ENCODE measurements at places on chromosomes 5 and 9. TPM values are rescaled to one million over a fixed set of nuclear protein-coding genes. Genes with fewer than 3 reads are reported as not detected.

DNA sequence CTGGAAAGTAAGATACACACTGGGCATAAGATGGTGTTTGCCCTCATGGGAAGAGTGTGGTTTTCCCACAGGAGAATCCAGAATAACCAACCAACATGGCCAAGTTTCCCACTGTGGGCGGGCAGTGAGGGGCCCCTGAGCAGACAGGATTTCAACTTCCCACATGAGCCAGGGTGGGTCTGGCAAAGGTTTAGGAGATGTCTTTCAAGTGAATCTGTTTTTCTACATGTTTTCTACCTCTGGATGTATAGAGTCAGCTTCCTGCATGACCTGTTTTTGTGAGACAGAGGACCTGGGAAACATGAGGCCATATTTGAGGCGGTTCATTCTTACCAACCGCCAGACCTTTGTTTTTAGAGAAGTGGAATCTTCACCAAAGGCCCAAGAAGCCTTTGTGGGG lies 100.5 kb downstream of the TLE4 start:
- no peak overlapping the region for H3K4me3 ChIP-seq
- H3K36me3 ChIP-seq, result no peaks in the 10 kb centered on the region
- no peak overlapping the region for H3K27ac ChIP-seq

DNA sequence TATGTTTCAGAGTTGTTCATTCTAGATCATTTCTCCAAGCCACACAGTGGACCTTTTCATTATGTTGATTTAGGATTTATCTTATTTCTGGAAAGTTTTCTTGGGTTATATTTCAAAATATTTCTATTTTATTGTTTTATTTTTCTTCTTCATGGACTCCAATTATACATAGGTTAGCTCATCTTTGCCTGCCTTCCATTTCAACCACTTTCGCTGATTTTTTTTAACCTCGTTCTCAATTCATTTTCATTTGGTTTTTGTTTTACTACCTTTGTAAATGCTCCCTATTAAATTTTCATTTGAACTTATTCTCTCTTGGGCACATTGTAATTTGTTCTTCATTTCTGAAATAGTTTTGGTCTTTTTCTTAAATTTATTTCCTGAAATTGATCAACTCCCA lies 169.0 kb upstream of the PITX1 start:
- no peaks in the 10 kb centered on the region for H3K36me3 ChIP-seq
- no peak overlapping the region for H3K27ac ChIP-seq
- H3K4me1 ChIP-seq, result no peaks in the 10 kb centered on the region
- H3K4me3 ChIP-seq, result no peak overlapping the region
- no peaks in the 10 kb centered on the region for H3K27me3 ChIP-seq
- DNase-seq, result no peak

Gene FAXDC2
- total RNA-seq, result 81.7 TPM

- no peak overlapping the region for H3K27ac ChIP-seq
- no peaks in the 10 kb centered on the region for H3K4me1 ChIP-seq
- peaks cover 3% of the 10 kb centered on the region for H3K27me3 ChIP-seq
- no peak overlapping the region for H3K4me3 ChIP-seq
These were observed 98.1 kb downstream of the PAX5 start for GRCh38 chr9:36935768-36936497.

- no peaks in the 10 kb centered on the region for H3K36me3 ChIP-seq
- no peaks in the 10 kb centered on the region for H3K4me1 ChIP-seq
- DNase-seq, result no peak
- no peak overlapping the region for H3K27ac ChIP-seq
These were observed 25.2 kb downstream of the GFI1B start for GRCh38 chr9:133003671-133004090.

Gene SPATA31A5
- not detected for total RNA-seq

GRCh38 chr5:671459-672328 lies 21.5 kb downstream of the TPPP start:
- no peak overlapping the region for H3K27ac ChIP-seq
- H3K27me3 ChIP-seq, result peaks cover 7% of the 10 kb centered on the region
- H3K36me3 ChIP-seq, result no peaks in the 10 kb centered on the region
- peaks cover 16% of the 10 kb centered on the region for H3K4me1 ChIP-seq
- peak; percentile 51 for DNase-seq

Gene F2RL2
- total RNA-seq, result not detected

Gene OGN
- total RNA-seq, result 24.4 TPM

DNA sequence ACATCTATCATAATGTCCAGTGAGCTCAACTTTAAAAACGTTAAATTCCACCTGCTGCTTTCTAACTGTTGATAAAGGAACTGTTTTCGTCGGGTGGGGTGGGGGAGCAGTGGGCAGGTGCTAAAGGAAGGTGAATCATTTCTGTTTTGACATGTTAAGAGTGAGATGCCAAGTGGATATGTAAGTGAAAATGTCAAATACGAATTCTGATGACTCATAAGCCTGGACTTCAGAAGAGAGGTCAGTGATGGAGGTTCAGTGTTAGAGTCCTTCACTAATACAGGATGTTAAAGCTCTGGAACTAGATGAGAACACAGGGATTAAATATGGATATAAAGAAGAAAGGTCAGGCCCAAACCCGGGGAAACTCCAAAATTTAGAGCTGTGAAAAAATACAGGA lies 617.9 kb upstream of the CTNND2 start:
- no peak for DNase-seq
- H3K4me1 ChIP-seq, result no peaks in the 10 kb centered on the region
- no peak overlapping the region for H3K4me3 ChIP-seq
- no peak overlapping the region for H3K27ac ChIP-seq
- no peaks in the 10 kb centered on the region for H3K36me3 ChIP-seq

DNA sequence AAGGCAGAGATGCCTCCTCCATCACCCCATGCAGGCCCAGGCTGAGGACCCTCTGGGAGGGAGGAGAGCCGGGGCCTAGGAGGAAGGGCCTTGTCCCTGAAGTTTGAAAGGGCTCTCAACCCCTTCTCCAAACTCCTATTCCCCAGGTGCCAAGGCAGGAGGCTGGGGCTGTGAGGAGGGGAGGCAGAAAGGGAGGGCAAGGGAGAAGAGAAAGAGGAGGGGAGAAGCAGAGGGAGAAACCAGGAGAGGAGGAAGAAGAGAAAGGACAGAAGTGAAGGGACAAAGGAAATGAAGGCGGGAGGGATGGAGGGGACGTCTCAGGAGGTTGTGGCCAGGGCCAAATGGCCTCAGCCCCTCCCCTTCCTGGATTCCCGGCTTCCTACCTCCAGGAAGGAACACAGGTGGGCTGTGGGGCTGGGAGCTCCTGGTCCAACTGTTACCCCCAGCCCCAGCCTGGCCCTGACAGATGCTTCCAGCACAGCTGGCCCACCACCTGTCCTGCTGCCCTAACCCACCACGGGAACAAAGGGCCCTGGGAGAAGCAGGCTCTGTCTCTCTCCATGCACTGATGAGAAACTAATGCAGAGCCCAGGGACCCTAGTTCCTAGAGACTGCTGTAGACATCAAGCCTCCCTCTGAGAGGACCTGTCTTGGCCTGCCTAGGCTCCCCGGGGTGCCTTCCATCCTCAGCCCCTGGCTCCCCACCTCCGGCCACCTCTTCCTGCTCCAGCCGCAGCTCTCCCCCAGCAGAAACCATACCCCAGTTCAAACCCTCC lies 3.5 kb downstream of the DBN1 start:
- DNase-seq, result no peak
- H3K27ac ChIP-seq, result no peak overlapping the region
- peaks cover 10% of the 10 kb centered on the region for H3K4me1 ChIP-seq
- H3K36me3 ChIP-seq, result no peaks in the 10 kb centered on the region
- H3K4me3 ChIP-seq, result no peak overlapping the region

GRCh38 chr9:87102126-87102525 lies 154.8 kb upstream of the GAS1 start:
- no peaks in the 10 kb centered on the region for H3K36me3 ChIP-seq
- DNase-seq, result no peak
- no peaks in the 10 kb centered on the region for H3K4me1 ChIP-seq
- no peaks in the 10 kb centered on the region for H3K27me3 ChIP-seq
- no peak overlapping the region for H3K27ac ChIP-seq
- no peak overlapping the region for H3K4me3 ChIP-seq

Gene ANKRD20A1
- total RNA-seq, result 1.0 TPM

- no peak for DNase-seq
- no peaks in the 10 kb centered on the region for H3K36me3 ChIP-seq
- no peaks in the 10 kb centered on the region for H3K27me3 ChIP-seq
- H3K4me3 ChIP-seq, result no peak overlapping the region
- H3K4me1 ChIP-seq, result no peaks in the 10 kb centered on the region
These were observed 53.9 kb downstream of the TRIO start for GRCh38 chr5:14197056-14197455.

DNA sequence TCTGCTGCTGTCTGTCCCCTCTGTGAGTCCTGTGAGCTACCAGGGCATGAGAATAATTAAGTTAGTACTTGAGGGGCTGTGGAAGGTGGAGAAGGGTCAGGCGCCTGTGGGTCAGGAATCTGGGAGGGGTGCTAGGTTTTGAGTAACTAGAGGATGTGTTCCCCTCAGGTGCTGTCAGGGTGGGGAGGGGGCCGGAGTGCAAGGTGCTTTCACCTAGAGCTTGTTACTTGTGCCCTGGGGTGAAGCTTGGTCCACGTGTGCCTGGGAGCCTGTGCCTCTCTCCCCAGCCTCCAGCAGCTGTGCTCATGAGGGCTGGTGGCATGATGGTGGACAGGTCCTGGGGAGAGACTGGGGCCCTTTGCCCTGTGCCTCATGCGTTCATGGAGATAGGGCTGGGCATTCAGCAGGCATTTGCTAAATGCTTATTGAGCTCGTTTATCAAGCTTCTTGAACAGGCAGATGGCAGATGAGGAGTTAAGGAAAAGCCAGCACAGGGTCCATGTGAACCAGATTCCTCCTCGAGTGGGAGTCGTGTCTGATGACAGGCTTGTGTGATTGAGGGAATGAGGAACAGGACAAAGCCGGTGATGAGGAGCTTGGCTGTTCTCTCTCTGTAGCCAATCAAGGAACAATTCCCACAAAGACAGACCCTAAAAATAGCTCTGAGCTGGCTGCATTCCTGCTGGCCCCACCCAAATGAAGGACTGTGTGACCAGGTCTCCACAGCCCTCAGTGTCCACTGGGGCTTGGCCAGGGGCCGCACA lies 40.9 kb downstream of the CACNA1B start:
- no peak for DNase-seq
- no peaks in the 10 kb centered on the region for H3K4me1 ChIP-seq
- no peak overlapping the region for H3K4me3 ChIP-seq
- no peak overlapping the region for H3K27ac ChIP-seq

Gene MCC
- 41.5 TPM for total RNA-seq

- no peak overlapping the region for H3K27ac ChIP-seq
- no peak overlapping the region for H3K4me3 ChIP-seq
- H3K27me3 ChIP-seq, result no peaks in the 10 kb centered on the region
- H3K4me1 ChIP-seq, result no peaks in the 10 kb centered on the region
- no peaks in the 10 kb centered on the region for H3K36me3 ChIP-seq
- no peak for DNase-seq
These were observed 471.8 kb upstream of the BRINP1 start for GRCh38 chr9:119841016-119841415.

DNA sequence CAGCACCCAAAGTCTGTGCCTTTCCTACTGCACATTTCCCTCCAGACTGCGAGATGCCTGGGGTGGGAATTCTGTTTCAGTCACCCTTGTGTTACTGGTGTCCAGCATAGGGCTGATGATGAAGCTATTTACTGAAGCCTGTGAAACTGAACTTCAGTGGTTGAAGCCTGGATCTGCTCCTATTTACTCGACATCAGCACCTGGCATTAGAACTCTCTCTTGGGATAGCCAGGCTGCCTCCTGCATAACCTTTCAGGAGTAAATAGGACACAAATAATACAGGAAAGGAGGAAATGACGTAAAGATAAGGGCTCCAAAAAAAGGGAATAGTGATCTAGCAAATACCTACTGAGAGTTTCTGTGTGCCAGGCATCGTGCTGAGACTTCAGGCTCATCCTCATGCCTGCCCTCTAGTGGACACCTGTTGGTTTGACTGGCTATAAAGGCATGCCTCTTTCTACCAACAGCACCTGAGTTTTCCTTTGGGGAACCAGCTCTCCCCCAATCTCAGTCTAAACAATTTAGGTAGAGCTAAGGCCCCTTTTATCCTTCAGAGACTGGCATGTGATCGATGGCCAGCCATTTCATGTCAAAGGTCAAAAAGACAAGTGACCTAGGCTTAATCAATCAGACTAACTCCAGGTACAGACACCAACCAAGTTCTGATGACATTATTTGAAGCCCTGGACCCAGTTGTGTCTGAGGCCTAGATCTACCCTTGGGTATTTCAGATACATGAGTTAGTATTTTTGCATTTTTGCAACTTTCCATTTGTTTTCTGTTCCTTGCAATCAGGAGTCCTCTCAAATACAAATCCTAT lies 192.1 kb upstream of the TRIM32 start:
- no peaks in the 10 kb centered on the region for H3K27me3 ChIP-seq
- H3K4me3 ChIP-seq, result no peak overlapping the region
- no peaks in the 10 kb centered on the region for H3K4me1 ChIP-seq
- no peaks in the 10 kb centered on the region for H3K36me3 ChIP-seq
- H3K27ac ChIP-seq, result no peak overlapping the region

- DNase-seq, result no peak
- H3K36me3 ChIP-seq, result no peaks in the 10 kb centered on the region
- H3K4me3 ChIP-seq, result no peak overlapping the region
- H3K27ac ChIP-seq, result no peak overlapping the region
These were observed 89.9 kb upstream of the FSD1L start for GRCh38 chr9:105357937-105358336.

GRCh38 chr9:109779711-109780452 lies at the start of gene PALM2AKAP2:
Gene PALM2AKAP2 (plus strand): TSS chr9:109780198. CDS start chr9:109780489, 291 bp downstream.
- peak within 1 kb of the TSS; percentile 35 for H3K4me3 ChIP-seq
- no peaks in the 10 kb centered on the region for H3K36me3 ChIP-seq
- peak; percentile 24 for DNase-seq

Gene ANKRD34B
- 0.18 TPM for total RNA-seq

DNA sequence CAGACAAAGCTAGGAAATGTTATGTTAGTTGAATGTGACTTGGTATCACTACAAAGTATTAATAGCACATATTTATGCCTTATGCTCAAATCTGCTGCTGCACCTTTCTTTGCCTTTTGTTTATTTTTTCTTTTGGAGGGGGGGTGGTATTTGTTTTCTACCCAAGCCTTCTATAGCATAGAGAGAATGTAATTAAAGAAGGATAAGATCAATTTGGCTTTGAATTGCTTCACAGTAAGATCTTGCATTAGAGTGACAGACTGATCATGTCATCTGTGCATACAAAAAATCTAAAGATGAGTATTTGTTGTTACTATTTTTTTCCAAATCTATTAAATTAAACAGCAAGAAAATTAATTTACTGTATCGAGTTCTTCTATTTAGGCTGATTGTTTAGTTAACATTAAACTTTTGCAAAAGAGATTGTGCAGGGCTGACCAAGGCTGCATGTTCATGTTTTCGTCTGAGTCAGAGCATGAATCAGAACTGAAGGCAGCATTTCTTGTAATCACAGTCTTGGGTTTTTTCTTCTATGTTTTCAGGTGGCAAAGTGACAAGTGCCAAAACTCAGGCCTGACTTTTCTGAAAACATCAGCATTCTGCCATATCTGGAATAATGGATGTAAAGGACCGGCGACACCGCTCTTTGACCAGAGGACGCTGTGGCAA lies 1007.1 kb upstream of the WWC1 start:
- no peaks in the 10 kb centered on the region for H3K36me3 ChIP-seq
- H3K4me1 ChIP-seq, result no peaks in the 10 kb centered on the region
- H3K27me3 ChIP-seq, result no peaks in the 10 kb centered on the region
- H3K27ac ChIP-seq, result no peak overlapping the region
- no peak for DNase-seq
- H3K4me3 ChIP-seq, result no peak overlapping the region

- no peaks in the 10 kb centered on the region for H3K27me3 ChIP-seq
- H3K36me3 ChIP-seq, result no peaks in the 10 kb centered on the region
- no peak for DNase-seq
- H3K27ac ChIP-seq, result no peak overlapping the region
- H3K4me1 ChIP-seq, result no peaks in the 10 kb centered on the region
These were observed 787.3 kb downstream of the KCTD16 start for GRCh38 chr5:144958002-144958401.

GRCh38 chr5:169161022-169161680 lies 139.8 kb downstream of the SLIT3 start:
- no peaks in the 10 kb centered on the region for H3K4me1 ChIP-seq
- no peaks in the 10 kb centered on the region for H3K27me3 ChIP-seq
- no peaks in the 10 kb centered on the region for H3K36me3 ChIP-seq
- no peak overlapping the region for H3K27ac ChIP-seq

All from prostate gland (tissue), 2 donors.